GM12864 (cell line): ENCODE measurements at places on chromosomes 16 and 17.

DNA sequence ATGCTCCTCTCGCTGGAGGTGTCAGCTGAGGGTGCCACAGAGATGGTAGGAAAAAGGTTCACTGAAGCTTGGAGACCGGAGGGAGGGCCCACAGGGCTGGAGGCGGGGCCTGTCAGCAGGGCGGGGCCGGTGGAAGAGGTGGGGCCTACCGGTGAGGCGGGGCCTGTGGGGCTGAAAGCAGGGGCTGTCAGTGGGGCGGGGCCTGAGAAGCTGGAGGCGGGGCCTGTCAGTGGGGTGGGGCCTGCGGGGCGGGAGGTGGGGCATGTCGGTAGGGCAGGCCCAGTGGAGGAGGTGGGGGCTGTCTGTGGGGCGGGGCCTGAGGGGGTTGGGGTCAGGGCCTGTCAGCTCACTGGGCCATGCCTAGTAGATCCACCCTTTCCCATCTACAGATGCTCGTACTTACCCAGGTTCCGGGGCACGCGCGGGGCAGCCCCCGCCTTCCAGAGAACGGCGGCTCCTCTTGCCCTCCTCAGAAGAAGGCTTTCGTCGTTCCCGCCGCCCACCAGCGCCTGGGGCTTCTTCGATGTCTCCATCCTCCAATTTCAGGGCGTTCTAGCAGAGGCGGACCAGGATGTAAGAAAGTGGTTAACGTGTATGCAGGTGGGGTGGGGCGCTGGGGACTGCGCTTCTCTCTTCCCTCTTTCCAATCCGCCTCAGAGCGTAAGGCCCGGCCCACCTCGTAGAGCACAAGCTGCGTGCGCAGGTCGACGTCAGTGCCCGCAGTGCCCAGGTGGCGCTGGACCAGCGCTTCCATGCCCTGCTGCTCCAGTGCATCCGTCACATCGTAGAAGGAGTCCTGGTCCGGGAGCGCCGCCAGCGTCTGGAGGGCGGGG is 9.8 kb downstream of the TMEM208 start:
- no peak for DNase-seq

DNA sequence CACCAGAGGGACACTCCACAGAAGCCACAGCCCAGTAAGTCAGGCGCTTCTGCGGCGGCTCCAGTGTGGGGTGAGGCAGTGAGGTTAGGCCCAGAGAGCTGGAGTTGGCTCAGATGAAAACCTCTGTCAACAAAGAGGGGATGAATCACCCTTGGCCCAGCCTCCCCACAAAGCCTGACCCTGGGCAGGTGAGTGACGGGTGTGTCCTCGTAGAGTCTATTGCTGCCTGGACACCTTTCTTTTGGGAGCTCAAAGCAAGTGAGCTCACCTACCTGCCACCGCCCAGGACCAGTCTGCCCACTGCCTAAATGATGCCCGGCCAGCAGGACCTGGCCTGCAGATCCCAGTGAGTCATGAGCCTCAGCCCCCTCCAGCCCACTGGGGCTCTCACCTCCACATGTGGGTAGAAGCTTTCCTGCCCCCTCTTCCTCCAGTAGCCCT is 24.9 kb upstream of the DBNDD1 start:
- DNase-seq = no peak

DNA sequence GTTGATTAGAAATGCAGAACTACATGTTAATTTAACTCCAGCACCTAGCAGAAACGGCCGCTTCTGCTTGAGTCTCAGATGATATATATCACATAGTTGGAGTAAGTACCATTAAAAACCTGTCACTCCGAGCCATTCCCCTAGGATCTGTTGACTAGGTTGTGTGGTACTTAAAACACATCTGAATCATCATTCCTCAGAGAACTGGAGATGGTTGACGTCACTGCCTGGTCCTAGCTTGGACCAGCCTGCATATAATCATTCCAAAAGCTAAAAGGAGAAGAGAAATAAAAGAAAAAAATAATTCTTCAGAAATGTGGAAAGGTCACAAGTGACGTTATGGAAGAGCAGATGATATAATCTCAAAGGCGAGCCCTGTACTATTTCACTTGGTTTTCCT is 31.3 kb upstream of the RASL10B start:
- no peak for DNase-seq

GRCh38 chr16:5377280-5377898 is 279.8 kb upstream of the EEF2KMT start:
- DNase-seq = no peak
